ENCODE measurements at places on chromosomes 7 and 10. TPM values are rescaled to one million over a fixed set of nuclear protein-coding genes. Genes with fewer than 3 reads are reported as not detected.

- DNase-seq = no peak
These were observed 22.0 kb upstream of the BTRC start for GRCh38 chr10:101331956-101332355.

DNA sequence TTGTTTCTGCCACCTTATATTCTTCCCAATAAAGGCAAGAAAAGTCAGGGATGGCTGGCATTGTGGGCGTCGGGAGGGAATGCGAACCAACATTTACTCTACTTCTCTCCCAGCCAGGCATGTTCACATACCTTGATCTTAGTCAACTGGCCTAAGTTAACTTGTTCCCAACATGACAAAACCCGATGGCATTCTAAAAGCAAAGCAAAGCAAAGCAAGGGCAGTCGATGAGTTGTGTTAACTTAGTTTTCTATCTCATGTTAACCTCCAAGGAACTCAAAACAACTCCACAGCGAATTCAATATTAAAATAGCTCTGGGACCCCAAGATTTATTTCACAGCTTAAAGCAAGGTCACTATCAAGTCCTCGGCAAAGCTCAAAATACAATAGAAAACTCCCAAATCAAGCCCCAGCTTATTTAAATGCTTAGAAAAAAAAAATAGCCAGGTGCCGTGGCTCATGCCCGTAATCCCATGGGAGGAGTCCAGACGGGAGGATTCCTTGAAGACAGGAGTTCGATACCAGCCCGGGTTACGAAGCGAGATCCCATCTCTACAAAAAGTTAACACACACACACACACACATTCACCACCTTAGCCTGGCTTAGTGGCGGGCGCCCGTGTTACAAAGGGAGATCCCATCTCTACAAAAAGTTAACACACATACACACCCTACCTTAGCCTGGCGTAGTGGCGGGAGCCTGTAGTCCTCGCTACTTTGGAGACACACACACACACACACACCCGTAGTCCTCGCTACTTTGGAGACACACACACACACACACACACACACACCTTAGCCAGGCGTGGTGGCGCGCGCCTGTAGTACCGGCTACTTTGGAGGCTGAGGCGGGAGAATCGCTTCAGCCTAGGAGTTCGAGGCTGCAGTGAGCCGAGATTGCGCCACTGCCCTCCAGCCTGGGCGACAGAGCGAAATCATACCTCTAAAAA lies 901 bp upstream of the CCNY start:
- DNase-seq = peak; percentile 40

- no peak for DNase-seq
These were observed 11.3 kb upstream of the ATXN7L1 start for GRCh38 chr7:105887569-105888189.

- no peak for DNase-seq
These were observed 27.7 kb downstream of the STK32C start for GRCh38 chr10:132279873-132280645.

The CD36 gene
- 27.4 TPM for total RNA-seq
